ENCODE measurements at places on chromosomes 6 and 20. TPM values are rescaled to one million over a fixed set of nuclear protein-coding genes. Genes with fewer than 3 reads are reported as not detected.

The HLA-DOA gene
- not detected for polyA plus RNA-seq

The CLVS2 gene
- polyA plus RNA-seq: not detected

The FAM217A gene
- polyA plus RNA-seq: not detected

The SLC26A8 gene
- polyA plus RNA-seq: 0.01 TPM

The ZBTB12 gene
- polyA plus RNA-seq: 2.8 TPM

The BTN1A1 gene
- polyA plus RNA-seq: not detected

The PACRG gene
- polyA plus RNA-seq: not detected

All from endothelial cell of umbilical vein (primary cell).